NCI-H1092 (cell line): ENCODE measurements at places on chromosomes 7 and 10.

- no peak for DNase-seq
Observed at GRCh38 chr7:39248041-39248691, 270.5 kb downstream of the POU6F2 start.

DNA sequence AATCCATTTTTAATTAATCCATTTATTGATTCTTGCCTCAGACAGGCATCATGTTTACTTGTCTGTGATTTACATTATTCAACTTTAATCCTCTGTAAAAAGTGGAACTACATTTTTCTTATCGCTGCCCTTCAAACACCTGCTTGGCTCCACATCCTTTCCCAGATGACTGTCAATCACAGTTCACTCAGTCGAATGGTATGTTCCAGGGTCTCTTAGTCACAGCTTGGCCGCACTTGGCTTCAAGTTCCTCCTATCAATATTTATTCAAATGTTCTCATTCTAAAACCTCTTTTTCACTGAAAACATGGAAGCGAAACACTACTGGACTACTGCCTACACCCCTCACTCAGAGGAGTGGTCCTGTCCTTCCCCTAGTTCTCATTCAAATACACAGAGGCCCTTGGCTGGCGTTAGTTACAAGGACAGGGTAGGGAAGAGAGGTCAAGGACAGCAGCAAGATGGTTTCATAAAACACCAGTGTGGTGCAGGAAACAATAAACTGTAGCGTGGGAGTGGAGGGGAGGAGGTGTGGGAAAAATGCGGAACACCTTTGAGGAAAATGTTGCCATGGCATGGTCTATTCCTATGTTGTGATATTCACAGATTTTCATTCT lies 143.2 kb downstream of the USP6NL start:
- DNase-seq, result no peak

- DNase-seq, result no peak
Observed at GRCh38 chr10:35246770-35247343, 89.5 kb upstream of the CCNY start.

DNA sequence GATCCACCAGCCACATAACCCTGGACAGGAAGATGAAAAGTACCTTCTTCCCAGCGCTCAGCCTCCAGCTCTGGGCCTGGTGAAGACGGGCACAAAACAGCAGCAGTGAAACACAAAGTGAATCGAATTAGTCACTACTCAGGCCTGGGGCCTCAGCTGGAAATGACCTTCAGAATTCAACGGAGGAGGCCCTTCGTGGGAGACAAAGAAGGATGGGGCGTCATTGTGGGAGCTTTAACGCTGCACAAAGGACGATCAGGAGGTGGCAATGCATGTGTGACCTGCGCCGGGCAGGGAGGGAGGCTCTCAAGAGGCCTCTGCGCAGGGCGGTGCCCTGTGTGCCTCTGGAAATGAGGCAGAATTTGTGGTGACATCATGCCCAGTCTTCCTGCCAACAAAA lies 161.9 kb downstream of the DNAJB6 start:
- no peak for DNase-seq

- DNase-seq, result no peak
Observed at GRCh38 chr7:37713613-37714012, 30.0 kb downstream of the GPR141 start.

GRCh38 chr10:44619521-44619920 lies 234.6 kb upstream of the CXCL12 start:
- no peak for DNase-seq

GRCh38 chr10:6068422-6068821 lies 6.3 kb upstream of the IL2RA start:
- no peak for DNase-seq

DNA sequence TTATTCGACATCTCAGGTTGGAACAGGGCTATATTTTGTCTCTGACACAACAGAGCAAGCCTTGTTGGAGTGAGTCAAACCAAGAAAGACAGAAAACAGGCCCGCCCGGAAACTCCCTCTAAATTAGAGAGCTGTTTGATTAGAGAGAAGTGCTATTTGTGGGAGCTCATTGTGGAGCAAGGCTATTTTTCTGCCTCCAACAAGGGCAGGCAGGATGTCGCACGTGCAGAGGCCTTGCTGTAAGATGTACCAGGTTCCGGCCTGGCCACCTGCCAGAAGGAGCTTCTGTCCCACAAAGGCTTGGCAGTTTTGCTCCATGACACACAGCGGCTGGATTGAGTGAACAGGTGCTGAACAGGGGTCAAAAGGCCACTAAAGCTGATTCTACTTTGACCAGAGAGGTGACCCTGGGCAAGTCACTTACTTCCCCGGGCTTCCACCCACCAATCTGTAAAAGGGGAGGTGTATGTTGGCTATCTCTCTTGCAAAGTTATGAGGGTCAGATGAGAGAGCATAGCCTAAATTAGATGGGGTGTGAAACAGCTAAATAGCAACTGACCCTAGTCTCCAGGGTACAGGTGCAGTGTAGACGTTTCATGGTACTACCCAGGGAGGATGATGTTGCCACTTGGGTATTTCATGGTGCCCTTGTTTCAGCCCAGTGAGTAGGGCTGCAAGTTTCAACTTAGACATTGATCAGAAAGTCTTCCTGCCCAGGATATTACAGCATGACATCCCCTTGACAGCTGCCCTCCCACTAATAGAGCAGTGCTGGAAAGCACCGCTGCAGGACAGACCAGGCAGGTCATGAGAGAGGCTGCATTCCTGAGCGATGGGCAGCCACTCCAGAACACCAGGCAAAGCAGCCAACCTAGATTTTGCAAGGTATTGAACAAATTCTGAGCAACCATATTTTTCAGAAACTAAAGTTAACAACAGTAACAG lies 62.0 kb downstream of the VSTM4 start:
- no peak for DNase-seq

- DNase-seq, result no peak
Observed at GRCh38 chr10:124592736-124593430, 131.3 kb downstream of the LHPP start.

DNA sequence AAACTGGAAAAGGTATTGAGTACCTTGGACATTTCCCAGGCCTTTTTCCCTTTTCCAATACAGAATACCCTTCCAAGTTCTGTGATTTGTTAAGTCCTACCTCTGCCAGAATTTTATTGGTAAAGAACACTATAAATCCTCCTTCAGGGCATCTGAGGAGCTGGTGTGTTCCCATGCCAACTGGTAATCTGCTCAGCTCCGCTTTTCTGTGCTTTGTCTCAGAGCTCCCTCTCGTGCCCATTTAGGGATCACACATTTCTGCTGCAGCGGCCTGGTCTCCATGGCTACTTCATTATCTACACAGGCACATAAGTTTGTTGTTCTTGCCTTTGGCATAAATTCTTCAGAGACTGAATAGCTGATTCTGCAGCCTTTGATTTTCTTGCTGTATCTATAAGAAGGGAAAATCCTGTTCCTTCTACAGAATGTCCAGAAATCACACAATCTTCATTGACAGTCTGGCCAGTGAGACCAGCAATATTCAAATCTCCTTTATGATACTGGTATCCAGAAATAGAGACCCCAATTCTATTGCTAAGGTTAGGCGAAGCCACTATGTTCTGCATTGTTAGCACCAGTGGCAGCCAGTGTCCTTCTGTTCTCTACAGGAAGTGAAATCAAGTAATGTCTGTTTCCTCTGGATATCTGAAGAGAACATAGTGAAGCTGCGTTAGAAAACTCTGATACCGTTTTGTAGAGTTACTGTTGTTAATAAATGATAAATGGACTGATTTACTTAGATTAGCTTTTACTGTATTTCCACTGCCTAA lies 51.9 kb downstream of the DENND11 start:
- peak; percentile 76 for DNase-seq

GRCh38 chr7:112596260-112596659 lies 115.5 kb downstream of the LSMEM1 start:
- no peak for DNase-seq

GRCh38 chr7:81079746-81080145 lies 160.9 kb upstream of the SEMA3C start:
- no peak for DNase-seq

DNA sequence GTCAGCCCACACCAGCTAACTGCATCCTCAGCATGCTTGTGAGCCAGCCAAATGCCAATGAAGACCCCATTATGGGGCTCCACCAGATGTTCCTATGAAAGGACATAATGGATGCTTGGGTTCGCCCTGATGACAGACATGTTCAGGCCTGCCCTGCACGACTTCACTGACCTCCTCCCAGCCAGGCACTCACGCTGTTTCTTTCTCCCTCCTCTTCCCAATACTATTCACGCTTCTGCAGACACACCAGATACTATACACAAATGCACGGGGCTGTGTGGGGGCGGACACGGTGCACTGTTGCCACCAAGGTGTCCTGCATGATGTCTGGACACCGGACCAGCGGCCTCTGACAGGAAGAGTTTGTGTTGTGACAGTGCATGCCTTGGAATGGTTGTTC lies 284.2 kb downstream of the PRPF18 start:
- DNase-seq, result no peak

DNA sequence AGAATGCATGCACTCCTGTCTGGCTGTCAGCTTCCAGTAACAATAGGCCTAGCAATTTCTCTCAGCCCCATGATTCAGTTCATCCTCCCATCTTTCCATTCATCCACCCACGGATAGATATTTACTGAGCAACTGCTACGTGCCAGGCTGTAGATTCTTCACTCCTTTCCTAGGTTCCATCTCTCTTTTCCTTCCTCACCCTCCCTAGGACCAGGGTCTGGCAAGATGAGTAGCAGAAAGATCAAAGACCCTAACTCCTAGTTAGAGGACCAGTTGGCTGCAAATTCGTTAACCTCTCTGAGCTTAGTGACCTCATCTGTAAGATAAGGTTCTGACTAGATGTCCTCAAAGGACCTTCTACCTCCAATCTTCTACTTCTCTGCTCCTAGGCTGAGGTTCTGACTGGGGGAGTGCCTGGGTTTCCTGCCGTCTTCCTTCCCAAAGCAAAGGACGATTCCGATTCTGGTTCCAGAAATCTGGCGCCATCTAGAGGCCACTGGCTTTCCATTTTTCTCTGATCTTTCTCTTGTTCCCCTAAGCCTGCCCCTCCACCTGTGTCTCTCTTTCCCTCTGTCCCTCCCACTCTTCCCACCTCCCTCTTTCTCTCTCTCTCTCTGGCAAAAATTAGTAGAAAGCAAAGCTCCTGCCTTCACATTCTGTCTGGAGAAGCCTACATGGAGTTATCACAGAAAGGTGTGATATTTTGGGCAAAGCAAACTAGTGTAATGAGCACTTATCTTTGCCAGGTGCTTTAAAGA lies 26.2 kb downstream of the TBATA start:
- DNase-seq, result peak; percentile 58

GRCh38 chr10:96367470-96367869 lies 8.7 kb upstream of the OPALIN start:
- no peak for DNase-seq

GRCh38 chr7:108236681-108237415 lies 106.7 kb upstream of the LAMB4 start:
- DNase-seq, result no peak

DNA sequence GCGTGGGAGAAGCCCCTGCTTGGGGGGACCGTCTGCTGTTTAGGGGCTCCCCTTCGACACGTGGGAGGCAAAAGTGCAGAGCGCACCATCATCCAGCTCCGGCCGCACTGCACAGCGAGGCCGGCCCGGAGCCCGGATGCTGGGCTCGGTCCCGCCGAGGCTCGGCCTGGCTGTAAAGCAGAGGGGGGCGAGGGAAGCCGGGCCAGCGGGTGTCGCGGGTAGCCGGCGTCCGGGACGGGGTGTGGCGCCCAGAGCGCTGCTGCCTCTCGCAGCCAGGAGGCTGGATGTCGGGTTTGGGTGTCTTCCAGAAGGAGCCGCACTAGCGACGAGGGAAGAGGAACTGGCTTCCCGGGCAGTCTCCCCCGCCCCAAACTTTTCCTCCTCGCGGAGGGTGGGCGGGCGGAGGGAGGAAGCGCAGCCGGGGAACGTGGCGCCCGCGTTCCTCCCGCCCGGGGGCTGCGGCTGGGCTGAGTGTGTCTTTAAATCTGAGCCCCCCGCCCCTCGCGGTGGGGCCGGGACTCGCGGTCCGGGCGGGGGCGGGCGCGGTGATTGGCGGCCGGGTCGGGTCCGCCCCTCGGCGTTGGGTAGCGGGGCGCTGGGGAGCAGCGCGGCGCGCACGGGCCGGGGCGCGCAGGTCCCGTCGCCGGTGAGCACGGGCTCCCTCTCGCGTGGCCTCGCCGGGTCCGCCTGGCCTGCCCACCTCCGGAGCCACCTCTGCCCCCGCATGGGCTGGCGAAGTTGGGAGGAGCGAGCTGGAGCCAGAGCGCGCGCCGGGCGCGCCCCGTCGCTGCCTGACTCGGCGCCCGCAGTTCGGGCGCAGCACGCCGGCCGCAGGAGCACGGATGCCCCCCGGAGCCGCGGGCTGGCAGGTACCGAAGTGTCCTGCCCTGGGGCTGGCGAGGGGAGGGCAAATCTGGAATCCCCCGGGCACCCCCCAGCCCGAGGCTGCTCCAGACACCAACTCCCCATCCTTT lies at the start of gene PALD1:
PALD1 (plus strand) TSS at position 577 of the 974 bp plus-strand sequence. CDS start 47,185 bp downstream, outside the sequence.
- no peak for DNase-seq

DNA sequence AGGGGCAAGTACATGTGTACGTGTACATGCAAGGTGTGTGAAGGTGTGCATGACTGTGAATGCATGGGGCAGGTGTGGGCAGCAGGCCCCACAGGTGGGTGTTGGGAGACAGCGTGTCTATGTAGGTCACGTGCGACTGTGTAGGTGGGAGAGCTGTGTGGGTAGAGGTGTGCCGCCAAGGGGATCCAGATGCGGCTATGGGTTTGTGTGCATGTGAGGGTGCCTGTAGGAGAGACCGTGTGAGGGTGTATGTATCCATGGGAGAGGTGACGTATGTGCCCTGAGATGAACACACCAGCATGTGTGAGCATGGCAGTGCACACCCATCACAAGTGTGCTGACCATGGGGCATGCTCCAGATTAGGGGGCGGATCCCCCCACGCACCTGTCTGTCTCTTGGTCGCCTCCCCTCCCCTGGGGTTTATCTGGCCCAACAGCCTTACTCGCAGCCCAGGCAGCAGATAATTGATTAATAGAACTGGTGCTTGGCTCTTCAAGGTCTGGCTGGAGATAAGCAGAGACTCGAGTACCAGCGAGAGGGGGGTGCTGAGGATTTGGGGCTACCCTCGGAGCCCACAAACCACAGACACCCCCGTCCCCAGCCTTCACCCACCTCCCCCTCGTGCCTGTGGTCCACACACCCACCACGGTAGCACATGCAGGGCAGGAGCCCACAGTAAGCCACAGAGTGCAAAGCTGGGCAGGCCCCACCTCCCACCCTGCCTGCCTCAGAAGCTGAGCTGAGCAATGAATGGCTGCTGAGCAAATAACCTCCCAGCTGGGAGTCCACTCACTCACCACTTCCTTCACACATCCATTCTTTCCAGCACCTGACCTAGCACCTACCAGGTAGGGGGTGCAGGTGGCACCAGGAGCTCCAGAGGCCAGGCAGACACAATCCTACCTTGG lies 41.4 kb upstream of the ZMIZ1 start:
- peak; percentile 1 for DNase-seq

- no peak for DNase-seq
Observed at GRCh38 chr7:55063633-55064032, 44.8 kb downstream of the EGFR start.

GRCh38 chr7:140696024-140696679 lies 356 bp upstream of the NDUFB2 start:
- peak; percentile 95 for DNase-seq

- DNase-seq, result peak; percentile 21
Observed at GRCh38 chr7:46352004-46352954, 431.2 kb upstream of the IGFBP3 start.
